ENCODE measurements at places on chromosomes 13 and 19.

DNA sequence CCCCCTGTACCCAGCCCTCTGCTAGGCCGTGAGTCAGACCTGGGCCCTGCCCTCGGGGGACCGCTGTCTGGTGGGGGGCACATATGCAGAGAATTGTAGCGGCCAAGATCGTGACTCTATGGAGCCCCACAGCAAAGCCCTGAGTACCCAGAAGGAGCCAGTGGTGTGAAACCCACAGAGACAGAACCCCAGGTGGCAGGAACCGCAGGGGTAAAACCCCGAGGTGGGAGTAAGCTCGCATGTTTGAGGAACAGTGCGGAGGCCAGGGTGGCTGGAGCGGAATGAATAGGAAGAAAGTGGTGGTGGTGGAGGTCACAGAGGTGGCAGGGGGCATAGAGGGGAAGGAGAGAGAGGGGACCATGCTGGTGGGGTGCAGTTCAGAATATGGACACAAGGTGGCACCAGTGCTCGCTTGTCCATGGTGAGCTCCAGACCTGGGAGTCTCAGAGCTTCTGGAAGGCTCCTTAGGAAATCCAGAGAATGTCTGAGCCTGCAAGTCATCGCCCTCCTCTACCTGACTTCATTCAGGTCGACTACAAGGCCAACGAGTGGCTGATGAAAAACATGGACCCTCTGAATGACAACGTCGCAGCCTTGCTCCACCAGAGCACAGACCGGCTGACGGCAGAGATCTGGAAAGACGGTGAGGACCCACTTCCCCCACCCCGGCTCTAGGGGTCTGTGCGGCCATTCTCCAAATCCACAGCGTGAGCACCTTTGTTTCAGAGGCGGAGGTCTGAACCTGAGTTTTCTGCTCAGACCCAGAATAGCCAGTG, 48.9 kb downstream of the MYH14 start:
- no peak for DNase-seq

GRCh38 chr19:19043481-19043880, 10.1 kb downstream of the ARMC6 start:
- no peak for DNase-seq

- no peak for DNase-seq
Observed at GRCh38 chr13:110565296-110565695, 3.8 kb upstream of the RAB20 start.

- DNase-seq = no peak
Observed at GRCh38 chr13:27403727-27404385, 20.6 kb upstream of the GTF3A start.

- no peak for DNase-seq
Observed at GRCh38 chr13:36130552-36131221, 495 bp downstream of the DCLK1 start.

GRCh38 chr13:76790980-76791819, 95.0 kb downstream of the KCTD12 start:
- no peak for DNase-seq

DNA sequence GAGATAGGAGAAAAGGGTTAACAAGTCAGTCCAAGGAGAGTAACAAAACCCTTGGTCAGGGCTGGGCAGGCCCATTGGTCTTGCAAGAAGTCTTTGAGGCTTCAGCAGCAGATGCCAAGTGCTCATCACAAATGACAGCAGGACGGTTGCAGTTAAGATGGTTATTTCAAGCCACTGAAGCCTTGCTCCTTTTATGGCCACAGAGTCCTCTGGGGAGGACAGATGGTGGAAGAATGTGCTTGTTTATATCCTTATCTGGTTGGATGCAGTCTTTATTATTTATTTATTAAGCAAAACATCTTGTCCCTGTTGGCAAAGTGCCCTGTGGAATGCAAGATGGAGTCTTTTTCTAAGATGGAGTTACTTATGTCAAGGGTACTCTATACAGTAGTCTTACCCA, 19.2 kb upstream of the ZNF331 start:
- no peak for DNase-seq

GRCh38 chr13:85383291-85383690, 415.9 kb downstream of the SLITRK6 start:
- no peak for DNase-seq

- DNase-seq = no peak
Observed at GRCh38 chr13:27504868-27505194, 54.5 kb upstream of the MTIF3 start.

GRCh38 chr13:79349011-79349410, 57.0 kb downstream of the RBM26 start:
- DNase-seq = no peak

- DNase-seq = no peak
Observed at GRCh38 chr13:112725346-112726015, 35.6 kb downstream of the ATP11A start.

All from central memory CD8-positive, alpha-beta T cell (primary cell).